ENCODE measurements at places on chromosomes 6 and 20.

DNA sequence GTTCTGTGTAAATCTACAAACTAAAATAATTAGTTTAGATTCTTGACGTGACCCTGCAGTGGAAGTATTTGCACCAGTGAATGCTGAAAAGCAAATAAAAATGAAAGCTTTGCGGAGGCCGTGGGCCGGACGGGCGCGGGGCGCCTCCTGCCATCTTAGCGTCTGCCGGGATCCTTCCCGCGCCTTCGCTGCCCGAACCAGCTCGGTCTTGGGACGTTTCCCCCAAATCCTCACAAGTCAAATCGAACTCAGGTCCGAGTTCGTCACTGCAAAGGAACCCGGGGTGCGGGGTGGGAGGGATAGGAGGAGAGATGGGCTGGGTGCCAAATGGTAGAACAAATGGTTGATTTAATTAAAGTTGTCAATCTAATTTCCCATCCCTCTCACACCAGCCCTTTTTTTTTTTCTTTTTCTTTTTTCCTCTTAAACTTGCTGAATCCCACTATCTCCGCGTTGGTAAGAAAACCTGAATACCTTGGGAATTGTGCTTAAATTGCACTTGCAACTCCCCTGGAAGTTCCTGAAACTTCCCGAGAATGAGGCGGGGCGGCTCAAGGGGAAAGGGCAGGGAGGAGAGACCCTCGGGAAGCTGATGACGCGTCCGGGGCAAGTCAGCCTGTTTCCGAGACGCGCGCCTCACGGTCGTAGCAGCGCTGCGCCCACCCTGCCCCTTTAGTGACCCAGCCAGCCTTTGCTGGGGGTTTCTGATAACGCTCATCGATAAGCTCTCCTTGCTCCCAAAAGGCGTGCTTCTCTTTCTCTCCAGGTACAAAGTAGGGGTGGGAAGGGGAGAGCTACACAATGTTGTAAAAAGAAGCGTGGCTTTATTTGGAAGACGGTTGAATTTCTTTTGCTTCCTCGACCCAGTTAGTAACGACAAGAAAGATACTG lies 1.8 kb downstream of the GJA1 start:
- no peak for DNase-seq

DNA sequence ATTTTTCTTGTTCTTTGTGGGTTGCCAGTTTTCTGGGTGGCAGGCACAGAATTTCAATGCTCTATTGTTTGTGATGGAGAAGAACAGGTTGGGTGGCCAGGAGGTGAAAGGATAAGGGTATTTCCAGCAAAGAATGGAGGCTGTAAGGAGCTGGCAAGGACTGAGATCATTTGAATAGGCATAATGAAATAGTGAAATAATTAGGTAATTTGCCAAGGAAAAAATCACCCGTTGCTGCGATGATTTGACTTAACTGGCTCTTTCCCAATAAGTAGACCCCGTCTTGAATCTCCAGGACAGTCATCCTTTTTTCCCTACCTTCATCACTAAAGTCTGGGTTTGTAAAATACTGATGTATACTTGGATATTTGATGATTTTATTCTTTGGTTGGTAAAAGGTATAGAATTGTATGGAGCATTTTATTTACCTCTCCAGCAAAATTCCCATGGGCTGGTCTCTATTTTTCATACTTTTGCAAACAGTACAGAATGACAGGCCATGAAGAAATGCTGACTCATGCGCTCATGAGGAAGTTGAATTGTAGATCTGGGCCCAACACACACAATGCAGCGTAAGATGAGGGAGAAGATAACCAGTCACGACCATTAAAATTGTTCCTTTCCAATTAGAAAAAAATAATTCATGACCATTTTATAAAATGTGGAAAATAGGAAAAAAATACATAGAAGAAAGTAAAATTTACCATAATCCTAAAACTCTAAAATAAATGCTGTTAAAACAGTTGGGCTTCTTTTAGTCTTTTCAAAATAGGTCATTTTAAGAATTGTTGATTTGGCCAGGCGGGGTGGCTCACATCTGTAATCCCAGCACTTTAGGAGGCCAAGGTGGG lies 2.4 kb upstream of the GCNT2 start:
- no peak for DNase-seq

DNA sequence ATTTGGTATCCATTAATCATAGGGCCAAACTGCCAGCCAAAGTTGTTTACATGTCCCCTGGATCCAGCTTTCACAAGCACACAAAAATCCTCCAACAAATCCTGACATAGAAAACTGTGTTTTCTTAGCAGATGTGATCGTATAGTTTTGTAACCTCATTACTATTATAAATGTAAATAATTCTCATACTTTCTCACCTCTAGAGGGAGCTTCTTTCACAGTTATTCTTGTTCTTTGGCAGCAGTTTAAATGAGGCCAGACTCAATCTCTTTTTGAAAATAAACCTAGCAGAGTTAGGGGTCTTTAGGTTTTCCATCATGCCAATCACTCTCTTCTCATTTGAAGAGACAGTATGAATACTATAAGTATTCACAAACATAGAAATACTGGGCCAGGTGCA lies 17.0 kb upstream of the ZNF318 start:
- DNase-seq: peak; percentile 58

- DNase-seq: no peak
Observed at GRCh38 chr20:62294516-62294915, 8.3 kb upstream of the ADRM1 start.

All from G401 (cell line).